ENCODE measurements at places on chromosomes 7 and 10.

- no peak for DNase-seq
These were observed 44.1 kb upstream of the CDK6 start for GRCh38 chr7:92880212-92881090.

GRCh38 chr7:29102558-29103151, 43.7 kb downstream of the CPVL start:
- no peak for DNase-seq

DNA sequence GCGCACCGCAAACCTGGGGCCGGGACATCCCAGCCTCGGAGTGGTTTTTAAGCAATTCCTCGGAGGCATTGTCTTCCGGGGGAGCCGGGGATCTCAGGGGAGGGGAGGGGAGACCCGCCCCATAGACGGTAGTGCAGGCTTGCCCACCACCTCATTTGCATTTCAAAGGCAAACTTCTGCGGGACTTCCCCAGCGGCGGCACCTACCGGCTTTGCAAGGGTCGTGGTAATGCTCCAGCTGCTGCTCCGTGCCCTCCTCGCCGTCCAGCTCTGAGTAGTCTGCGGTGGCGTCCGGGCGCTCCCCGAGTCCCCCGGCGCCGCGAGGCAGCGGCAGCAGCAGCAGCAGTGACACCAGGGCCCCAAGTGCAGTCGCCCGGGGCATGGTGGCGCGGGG, 425 bp downstream of the TLL2 start:
- DNase-seq: no peak

DNA sequence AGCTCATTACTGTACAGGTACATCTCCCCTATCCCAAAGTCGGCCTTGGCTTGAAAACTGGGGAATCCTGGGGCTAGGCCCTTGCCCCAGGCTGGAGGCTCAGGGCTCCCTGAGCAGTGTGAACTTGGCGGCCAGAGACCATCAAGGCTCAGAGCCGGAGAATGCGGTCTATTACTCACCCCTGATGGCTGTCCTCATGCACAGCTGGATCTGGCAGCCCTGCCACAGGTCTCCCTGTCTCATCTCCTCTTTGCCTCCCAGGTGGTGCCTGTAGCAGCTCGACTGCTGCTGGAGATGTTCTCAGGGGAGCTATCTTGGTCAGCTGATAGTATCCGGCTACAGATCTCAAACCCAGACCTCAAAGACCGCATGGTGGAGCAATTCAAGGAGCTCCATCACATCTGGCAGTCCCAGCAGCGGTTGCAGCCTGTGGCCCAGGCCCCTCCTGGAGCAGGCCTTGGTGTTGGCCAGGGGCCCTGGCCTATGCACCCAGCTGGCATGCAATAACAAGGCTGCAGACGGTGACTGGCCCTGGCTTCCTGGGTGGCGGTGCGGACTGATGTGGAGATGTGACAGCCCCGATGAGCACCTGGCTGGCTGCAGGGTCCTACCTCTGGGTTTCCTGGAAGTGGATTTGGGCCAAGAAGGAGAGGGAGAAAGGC, 10.7 kb downstream of the IRF5 start:
- DNase-seq: no peak

Measured in stimulated activated CD4-positive, alpha-beta T cell treated with anti-CD3 and anti-CD28 coated beads, Interleukin-12 subunit alpha, Interleukin-12 subunit beta, amount 100 ng/mL, for 48 hours (primary cell).